ENCODE measurements at places on chromosomes 3 and 15.

DNA sequence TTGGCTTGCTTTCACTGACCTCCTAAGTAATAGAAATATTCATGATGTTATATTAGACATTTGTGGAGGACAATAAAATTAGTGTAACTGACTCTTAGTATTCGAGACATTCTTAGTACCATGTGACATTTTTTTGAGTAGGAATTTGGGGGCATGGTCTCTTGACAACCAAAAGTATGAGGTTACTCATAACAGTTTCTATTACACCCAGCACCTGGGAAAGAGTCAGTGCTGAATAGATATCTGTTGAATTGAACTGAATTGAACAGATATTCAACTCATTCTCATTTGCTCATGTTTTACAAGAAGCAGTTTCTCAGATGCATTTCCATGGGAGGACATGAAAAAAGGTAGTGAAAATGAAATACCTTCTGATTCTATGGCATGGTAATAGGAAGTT is 84.4 kb downstream of the CMSS1 start:
- DNase-seq: peak; percentile 15

DNA sequence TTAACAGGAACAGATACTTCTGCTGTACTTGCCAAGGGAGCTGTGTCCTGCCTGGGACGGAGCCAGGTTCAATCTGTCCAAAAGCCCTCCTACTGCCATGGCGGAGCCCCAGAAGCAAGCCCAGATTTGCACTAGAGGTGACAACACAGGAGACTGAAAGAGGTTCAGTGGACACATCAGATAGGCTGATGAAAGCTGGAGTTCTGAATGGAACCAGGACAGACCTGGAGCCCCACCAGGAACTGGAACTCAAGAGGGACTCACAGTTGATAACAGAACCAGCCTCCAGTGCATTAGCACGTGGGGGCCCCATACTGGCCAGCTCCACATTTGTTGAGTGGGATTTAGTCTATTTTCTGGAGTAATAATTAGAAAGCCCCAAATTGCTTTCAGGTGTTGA is 315.5 kb downstream of the ARRDC4 start:
- DNase-seq: no peak

GRCh38 chr3:175179055-175179454 is 319.9 kb downstream of the NAALADL2 start:
- DNase-seq: no peak

GRCh38 chr15:62115847-62116246 is 49.1 kb downstream of the C2CD4A start:
- no peak for DNase-seq

DNA sequence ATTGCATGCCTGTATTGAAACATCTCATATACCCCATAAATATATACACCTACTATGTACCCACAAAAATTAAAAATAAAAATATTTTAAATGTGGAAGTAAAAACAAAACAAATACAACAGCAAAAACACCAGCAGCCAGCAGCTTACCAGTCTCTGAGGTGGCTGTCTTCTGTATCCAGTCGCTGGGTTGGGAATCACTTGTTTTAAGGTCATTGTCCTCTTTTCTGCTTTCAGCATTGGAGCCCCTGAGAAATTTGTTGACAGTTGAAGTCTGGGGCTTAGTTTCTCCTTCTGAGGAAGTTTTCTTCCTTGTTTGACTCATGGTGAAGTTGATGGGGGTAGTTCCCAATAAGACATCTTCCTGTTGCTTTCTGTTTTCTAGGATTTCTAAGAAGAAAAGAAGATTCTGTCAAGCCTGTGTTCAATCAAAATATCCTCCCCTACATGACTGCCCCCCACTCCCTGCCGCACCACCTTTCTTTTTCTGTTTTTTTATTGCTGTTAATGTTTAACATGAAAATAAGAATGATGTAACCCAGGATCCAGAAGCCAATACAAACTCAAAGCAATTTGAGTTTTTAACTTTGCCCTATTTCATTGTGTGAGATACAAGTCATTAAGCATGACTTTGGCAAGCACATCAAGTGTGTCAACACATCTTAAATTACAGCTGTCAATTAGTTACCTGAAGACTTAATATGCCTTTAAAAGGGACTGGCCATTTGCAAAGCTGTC is at the start of gene LRRC31:
Gene LRRC31 (minus strand): TSS at position 452 of the 737 bp plus-strand sequence. CDS start 128 bp downstream, at position 324.
- no peak for DNase-seq

- DNase-seq: no peak
Observed at GRCh38 chr3:138473391-138473790, 39.0 kb downstream of the ESYT3 start.

DNA sequence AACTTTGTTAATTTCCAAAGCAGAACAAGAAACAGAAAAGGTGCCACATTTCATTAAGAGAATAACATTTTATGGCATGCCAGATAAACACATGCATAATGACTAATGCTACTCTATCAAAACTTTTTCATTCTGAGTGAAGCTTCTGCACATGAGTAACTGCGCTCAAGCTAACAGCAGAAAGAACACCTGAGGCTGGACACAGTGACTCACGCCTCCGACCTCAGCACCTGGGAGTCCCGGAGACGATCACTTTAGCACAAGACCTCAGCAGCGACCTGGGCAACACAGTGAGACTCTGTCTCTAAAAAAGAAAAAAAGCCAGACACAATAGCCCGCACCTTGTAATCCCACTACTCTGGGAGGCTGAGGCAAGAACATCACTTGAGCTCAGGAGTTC is 70.6 kb downstream of the ACAP2 start:
- DNase-seq: no peak

DNA sequence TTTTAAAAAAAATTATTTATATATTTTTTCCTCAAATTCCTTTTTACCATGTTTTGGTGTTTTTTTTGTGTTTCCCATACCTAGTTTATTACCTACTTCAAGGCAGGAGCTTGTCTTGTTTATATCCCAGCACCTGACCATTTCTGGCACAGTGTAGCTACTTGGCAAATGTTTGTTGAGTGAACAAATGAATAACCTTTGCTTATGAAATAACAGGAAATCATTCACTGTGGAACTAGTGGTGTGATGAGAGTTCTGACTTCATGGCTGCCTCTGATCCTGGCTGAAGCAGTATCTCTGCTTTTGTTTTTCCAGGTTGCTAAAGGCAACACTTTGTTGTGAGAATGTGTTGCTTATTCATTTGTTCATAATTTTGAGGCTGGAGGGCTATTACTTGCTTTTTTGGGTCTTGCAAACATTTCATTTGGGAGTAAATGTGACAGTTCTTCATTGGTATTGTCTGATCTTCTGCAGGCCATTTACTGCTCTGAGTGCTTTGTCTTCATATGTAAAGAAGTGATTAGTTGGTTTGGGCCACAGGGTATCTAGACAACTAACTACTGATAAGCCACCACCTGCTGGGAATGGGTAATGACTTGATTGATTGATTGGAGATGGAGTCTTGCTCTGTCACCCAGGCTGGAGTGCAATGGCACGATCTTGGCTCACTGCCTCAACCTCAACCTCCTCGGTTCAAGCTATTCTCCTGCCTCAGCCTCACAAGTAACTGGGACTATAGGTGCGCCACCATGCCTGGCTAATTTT is 5.7 kb downstream of the RAD54L2 start:
- peak; percentile 8 for DNase-seq
